IgD-negative memory B cell (primary cell): ENCODE measurements at places on chromosomes 7 and 10. TPM values are rescaled to one million over a fixed set of nuclear protein-coding genes. Genes with fewer than 3 reads are reported as not detected.

KNDC1 gene
- polyA plus RNA-seq: 0.05 TPM

GRID2IP gene
- 0.09 TPM for polyA plus RNA-seq

PPP1R3C gene
- not detected for polyA plus RNA-seq

CPN1 gene
- not detected for polyA plus RNA-seq

RTKN2 gene
- 0.05 TPM for polyA plus RNA-seq

AEBP1 gene
- polyA plus RNA-seq: 3.7 TPM

DCLRE1A gene
- polyA plus RNA-seq: 2.3 TPM

TAF3 gene
- 16.2 TPM for polyA plus RNA-seq

ATRNL1 gene
- 2.5 TPM for polyA plus RNA-seq

HMX2 gene
- not detected for polyA plus RNA-seq

NKX1-2 gene
- polyA plus RNA-seq: not detected

STEAP4 gene
- 0.09 TPM for polyA plus RNA-seq

C10orf105 gene
- polyA plus RNA-seq: not detected

ACTL6B gene
- not detected for polyA plus RNA-seq

ELOVL3 gene
- polyA plus RNA-seq: not detected

ELMO1 gene
- polyA plus RNA-seq: 86.5 TPM

PTPRN2 gene
- polyA plus RNA-seq: 1.6 TPM

ANKRD16 gene
- polyA plus RNA-seq: 5.2 TPM

TMEM209 gene
- polyA plus RNA-seq: 39.0 TPM

ENKUR gene
- polyA plus RNA-seq: 2.7 TPM

CCDC7 gene
- 3.9 TPM for polyA plus RNA-seq

TCAF2 gene
- 2.4 TPM for polyA plus RNA-seq

GRID1 gene
- polyA plus RNA-seq: not detected

LRRC4 gene
- polyA plus RNA-seq: not detected

EBLN1 gene
- polyA plus RNA-seq: not detected

FBXO24 gene
- polyA plus RNA-seq: 0.36 TPM

MRLN gene
- polyA plus RNA-seq: not detected

STRIP2 gene
- 0.08 TPM for polyA plus RNA-seq

TBC1D12 gene
- polyA plus RNA-seq: 2.9 TPM

MUC3A gene
- not detected for polyA plus RNA-seq

HYAL4 gene
- not detected for polyA plus RNA-seq

NEURL1 gene
- polyA plus RNA-seq: 0.35 TPM

SHH gene
- polyA plus RNA-seq: not detected

CYP2W1 gene
- polyA plus RNA-seq: not detected

PNPLA8 gene
- polyA plus RNA-seq: 50.2 TPM

INTS15 gene
- 41.3 TPM for polyA plus RNA-seq

PPP1R17 gene
- not detected for polyA plus RNA-seq

TRPV5 gene
- not detected for polyA plus RNA-seq

NEBL gene
- polyA plus RNA-seq: not detected

LIPJ gene
- not detected for polyA plus RNA-seq

ZPBP gene
- not detected for polyA plus RNA-seq

INHBA gene
- polyA plus RNA-seq: not detected

ADCYAP1R1 gene
- polyA plus RNA-seq: not detected

CALHM2 gene
- 35.0 TPM for polyA plus RNA-seq

TMUB1 gene
- 72.6 TPM for polyA plus RNA-seq

CELF2 gene
- 142 TPM for polyA plus RNA-seq

OR2A5 gene
- not detected for polyA plus RNA-seq

LGI1 gene
- polyA plus RNA-seq: not detected

HKDC1 gene
- polyA plus RNA-seq: 0.43 TPM

HOXA10 gene
- polyA plus RNA-seq: 0.70 TPM

NUP205 gene
- 18.0 TPM for polyA plus RNA-seq

ZNF488 gene
- polyA plus RNA-seq: not detected

GLI3 gene
- not detected for polyA plus RNA-seq
